AG20443 (cell line): ENCODE measurements at places on chromosomes 12 and 14.

GRCh38 chr14:88194531-88194930 is 128.5 kb downstream of the KCNK10 start:
- no peak for DNase-seq

- peak; percentile 47 for DNase-seq
Measured at GRCh38 chr14:92105073-92105892, 1.1 kb downstream of the ATXN3 start.

- no peak for DNase-seq
Measured at GRCh38 chr14:91910196-91910595, 37.3 kb downstream of the FBLN5 start.

DNA sequence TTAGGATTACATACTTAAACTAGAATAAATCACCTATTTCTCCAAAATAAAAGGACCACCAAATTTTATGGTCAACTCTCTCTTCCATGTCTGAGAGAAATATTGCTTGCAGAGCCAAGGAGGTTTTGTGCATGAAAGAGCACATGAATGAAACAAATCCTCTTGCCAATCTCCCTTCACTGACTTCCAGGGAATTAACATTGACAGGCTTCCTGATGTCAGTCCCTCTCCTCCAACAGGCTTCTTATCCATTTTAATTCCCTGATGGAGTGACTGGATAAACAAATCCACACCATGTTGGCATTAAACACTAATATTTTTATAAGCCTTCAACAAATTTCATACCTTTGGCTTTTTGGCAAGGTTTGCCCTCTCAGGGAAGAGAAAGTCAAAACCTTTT is 45.3 kb upstream of the CNTN1 start:
- no peak for DNase-seq

- DNase-seq: no peak
Measured at GRCh38 chr12:109222062-109222461, 87.0 kb downstream of the FOXN4 start.

- DNase-seq: peak; percentile 71
Measured at GRCh38 chr12:130281153-130281799, 56.4 kb upstream of the PIWIL1 start.

DNA sequence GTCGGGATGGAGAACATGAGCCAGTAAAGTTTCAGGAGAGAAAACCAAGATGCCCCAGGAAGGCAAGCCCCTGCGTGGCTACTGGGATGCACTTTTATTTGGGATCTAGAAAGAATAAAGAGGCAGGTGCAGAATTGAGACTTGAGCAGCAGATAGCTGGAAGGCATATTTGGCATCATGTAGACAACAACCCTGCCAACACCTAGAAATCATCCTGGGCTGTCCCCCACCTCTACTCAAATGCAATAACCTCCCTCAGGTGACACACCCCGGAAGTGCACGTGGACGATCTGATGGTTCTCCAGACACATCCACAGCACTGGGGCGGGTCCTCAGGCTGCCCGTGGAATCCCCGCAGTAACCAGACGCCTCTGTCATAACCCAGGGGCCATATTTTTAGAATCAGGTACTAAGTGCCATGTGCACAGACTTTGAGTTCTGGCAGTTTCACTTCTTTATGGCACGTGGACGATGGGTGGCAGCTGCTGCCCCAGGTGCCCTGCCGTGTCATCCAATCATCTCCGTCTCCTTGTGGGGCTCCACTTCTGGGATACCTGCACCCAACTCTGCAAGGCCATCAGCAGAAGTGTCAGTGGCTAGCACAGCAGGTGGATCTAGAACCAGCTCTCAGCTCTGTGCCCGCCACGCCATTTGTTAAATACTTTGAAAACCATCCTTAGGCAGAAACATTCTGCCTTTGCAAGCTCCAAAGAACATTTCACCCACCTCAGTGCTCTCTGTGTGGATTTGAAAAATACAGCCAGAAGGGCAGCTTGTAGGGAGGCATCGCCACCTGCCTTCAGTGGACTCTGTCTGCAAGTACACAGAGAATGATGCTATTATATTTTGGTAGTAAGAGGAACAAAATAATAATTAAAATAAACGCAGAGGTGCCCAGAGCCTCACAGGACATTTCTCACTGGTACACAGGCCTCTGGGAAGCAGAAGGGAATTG is 771.7 kb upstream of the TMEM132C start:
- no peak for DNase-seq

DNA sequence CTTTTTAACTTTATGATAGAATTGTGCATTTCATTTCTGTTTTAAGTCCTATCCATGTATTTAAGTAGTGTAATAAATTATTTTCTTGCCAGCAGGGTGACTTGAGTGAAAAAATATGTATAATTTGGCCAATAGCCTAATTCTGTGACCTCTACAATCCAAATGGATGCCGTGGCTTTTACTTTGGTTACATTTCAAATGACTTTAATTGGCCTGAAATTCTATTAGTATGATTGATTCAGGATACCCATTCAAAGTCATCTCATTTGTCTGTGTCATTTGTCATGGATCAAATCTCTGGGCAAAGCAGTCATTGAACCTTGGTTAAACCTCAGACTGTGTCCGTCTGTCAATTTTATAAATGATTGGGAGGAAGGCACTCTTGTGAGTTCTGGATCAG is 29.6 kb downstream of the CRADD start:
- no peak for DNase-seq

- DNase-seq: no peak
Measured at GRCh38 chr14:38253676-38254075, 2.2 kb downstream of the CLEC14A start.

GRCh38 chr14:64675312-64675711 is 28.9 kb upstream of the PLEKHG3 start:
- DNase-seq: no peak

- DNase-seq: no peak
Measured at GRCh38 chr12:22881878-22882385, 257.0 kb downstream of the ETNK1 start.

- no peak for DNase-seq
Measured at GRCh38 chr12:103462675-103463074, 33.1 kb downstream of the C12orf42 start.

DNA sequence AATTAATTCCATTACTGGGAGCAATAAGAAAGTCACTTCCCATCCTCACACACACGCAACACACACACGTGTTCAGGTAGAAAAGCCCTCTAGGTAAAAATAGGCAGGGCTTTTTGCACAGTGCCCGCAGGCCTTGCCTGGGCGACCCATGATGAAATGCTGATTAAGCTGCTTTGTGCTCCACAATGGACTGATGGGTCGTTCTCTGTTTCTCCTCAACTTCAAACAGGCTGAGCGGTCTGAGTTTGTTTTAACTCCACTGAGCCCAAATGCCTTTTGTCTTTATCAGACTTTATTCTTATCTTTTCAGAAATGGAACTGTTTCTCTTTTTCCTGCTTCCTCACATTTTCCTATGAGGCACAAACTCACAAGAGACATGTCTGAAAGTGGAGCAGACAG is 9.4 kb upstream of the DACT1 start:
- no peak for DNase-seq

DNA sequence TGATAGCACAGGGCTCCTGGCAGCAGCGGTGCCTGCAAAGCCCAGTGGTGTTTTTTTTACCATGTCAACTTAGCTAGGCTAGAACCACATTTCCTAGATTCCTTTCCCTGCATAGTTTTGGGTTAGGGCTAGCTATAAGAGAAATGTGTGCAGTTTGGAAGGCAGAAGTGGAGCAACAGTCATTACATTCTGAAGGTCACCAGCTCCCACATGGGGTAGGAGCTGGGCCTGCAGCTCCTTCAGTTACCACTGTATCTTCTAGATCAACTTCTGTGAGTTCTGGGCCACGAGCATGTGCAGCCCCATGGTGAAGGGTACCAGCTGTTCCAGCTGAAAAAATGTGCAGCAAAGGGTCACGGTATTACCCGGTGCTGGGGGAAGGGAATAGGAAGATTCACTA is 2.3 kb upstream of the SLC25A3 start:
- DNase-seq: no peak

DNA sequence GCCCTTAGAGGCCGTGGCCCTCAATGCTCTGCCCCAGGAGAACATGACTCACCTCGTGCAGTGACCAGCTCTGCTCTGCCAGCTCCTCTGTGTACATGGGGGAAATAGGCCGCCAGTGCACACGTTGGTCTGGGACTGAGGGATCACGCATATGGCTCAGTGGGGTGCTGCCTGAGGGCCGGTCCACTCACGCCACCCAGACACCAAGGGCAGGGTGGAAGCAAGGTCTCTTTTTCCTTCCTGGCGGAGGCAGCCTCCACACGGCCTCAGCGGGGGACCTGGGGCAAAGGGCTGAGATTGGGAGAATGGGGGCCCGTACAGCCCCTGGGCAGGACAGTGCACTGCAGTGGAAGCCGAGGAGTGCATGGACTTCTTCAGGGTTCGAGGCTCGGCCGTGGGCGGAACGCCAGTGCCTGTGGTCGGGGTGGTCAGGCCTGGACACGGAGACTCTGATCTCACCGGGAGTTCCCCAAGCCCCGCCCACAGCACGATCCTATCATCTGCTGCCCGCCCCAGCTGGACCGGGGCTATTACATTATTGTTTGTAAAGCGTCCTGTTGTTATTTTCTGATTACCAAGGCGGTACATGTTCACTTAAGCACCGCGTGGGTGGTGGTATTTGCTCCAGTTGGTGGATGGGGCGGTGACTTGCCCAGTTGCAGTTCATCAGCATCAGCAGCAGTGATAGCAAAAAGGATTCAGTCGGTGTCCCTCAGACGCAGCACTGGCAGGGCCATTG is 38.8 kb upstream of the TDRD9 start:
- peak; percentile 65 for DNase-seq

- DNase-seq: no peak
Measured at GRCh38 chr14:64695071-64695470, 9.2 kb upstream of the PLEKHG3 start.

- DNase-seq: no peak
Measured at GRCh38 chr12:76091246-76091754, 6.8 kb upstream of the NAP1L1 start.

- DNase-seq: peak; percentile 31
Measured at GRCh38 chr14:20631023-20631879, 10.2 kb downstream of the OR6S1 start.

DNA sequence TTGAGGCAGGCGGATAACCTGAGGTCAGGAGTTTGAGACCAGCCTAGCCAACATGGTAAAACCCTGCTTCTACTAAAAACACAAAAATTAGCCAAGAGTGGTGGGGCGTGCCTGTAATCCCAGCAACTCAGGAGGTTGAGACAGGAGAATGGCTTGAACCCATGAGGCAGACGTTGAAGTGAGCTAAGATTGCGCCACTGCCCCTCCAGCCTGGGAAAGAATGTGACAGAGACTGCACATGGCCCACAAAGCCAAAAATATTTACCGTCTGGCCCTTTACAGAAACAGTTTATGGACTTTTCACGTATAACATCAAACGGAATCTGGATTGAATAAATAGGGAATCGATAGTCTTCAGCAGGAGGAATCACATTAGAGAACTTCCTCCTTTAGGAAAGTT is 3.5 kb downstream of the RSRC2 start:
- no peak for DNase-seq

GRCh38 chr14:76268047-76268431 is 107.9 kb upstream of the ESRRB start:
- DNase-seq: no peak

DNA sequence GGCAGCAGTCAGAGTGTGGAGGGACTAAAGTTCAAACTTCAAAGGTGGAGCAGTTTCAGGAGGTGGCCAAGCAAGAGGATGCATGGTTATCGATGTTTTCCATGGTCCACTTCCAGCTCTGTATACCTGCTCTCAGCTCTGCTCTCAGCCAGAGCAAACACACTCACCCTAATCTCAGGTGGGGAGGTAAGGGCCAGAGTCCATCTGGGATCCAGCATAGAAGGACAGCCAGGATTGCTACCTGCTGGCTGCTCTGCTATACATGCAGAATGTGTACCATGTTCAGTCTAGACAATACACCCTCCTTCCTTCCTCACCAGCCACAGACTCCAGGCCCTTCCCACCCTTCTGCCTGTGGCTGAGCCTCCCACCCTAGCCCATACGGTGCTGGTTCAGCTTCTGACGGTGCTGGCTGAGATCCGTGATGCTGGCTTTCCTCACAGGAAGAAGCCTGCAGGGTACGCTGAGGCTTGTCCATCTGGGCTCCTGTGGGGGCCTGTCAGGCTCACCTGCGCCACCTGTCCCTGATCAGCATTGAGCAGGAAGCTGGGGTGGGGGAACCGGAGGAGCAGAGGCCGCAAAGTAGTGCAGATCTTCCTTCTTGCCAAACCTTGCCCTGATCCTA is 2.4 kb downstream of the CBLN3 start:
- no peak for DNase-seq

- DNase-seq: no peak
Measured at GRCh38 chr12:93870020-93870795, 193.0 kb downstream of the CRADD start.

DNA sequence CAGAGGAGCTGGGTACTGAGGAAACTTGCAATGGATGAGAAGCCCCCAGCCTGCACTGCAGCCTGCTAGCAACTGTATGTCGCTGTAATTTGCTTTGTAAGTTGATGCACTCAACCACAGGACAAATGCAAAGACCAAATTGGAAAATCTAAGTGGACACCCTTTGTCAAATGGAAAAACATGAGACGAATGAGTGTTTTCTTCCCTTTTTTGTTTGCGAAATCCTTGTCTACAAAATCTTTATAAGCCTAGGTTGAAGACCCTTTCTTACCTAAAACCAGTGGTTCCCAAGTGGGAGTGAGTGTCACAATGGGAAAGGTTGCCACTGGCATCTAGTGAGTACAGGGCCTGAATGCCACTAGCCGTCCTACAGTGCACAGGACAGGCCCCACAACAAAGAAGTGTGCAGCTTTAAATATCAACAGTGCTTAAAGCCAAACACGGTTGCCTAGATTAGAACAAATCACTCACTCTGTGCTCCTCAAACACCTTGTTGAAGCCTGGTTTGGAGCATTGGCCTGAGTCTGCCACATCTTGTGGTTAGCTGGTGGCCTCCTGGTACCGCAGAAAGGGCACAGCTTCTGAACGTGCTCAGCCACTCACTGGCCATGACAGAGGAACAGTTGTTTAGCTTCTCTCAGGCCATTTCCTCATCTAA is 7.6 kb upstream of the VASH1 start:
- no peak for DNase-seq

- DNase-seq: no peak
Measured at GRCh38 chr12:46456356-46457334, 84.1 kb upstream of the SLC38A2 start.

DNA sequence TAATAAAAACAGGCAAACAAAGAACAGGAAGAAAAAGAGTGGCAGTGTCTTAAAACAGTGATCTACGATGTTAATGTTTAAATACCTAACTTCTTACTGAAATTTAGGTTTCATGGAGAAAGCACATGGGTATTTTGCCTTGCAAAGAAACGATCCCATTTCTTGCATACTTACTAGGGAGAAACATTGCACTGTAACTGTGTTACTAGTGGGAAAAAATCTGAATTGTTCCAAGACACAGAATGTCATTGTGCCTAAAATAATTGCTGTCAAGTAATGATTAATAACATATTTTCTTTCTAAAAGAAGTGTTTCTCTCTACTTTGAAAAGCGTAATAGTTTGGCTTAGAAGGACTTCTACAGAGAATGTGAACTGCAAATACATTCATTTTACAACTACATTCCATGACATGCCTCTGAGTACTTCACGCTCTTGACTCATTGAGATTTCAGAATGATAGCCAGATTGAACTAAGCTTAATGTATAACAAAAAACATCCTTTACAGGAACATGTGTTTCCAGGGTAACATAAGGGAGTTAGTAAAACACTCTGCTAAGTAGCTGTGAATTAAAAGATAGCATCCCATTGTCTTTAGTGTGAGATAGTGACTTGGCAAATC is 256.2 kb upstream of the CPNE8 start:
- no peak for DNase-seq

- peak; percentile 11 for DNase-seq
Measured at GRCh38 chr12:82383930-82384552, 25.7 kb downstream of the METTL25 start.
